Stimulated activated CD4-positive, alpha-beta T cell treated with anti-CD3 and anti-CD28 coated beads, TNF-alpha, amount 100 ng/mL, for 4 hours (primary cell): ENCODE measurements at places on chromosomes 5 and 9.

GRCh38 chr5:81169924-81170323, 63.2 kb upstream of the CKMT2 start:
- no peak for DNase-seq

DNA sequence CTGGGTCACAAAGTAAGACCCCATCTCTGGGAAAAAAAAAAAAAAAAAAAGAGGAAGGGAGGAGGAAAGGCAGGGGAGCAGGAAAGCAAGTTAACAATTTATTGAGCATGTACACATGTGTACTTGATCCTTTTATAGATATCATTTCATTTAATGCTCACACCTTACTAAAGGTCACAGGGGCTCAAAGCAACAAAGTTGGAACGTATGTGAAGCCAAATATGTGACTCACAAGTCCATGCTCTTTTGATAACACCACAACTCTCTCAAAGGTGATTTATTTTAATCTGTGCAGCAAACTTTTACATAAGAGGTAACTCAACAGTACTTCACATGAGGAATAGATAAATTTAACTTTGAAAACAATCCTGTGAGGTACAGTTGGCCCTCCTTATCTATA, 34.4 kb upstream of the DTWD2 start:
- DNase-seq, result no peak

DNA sequence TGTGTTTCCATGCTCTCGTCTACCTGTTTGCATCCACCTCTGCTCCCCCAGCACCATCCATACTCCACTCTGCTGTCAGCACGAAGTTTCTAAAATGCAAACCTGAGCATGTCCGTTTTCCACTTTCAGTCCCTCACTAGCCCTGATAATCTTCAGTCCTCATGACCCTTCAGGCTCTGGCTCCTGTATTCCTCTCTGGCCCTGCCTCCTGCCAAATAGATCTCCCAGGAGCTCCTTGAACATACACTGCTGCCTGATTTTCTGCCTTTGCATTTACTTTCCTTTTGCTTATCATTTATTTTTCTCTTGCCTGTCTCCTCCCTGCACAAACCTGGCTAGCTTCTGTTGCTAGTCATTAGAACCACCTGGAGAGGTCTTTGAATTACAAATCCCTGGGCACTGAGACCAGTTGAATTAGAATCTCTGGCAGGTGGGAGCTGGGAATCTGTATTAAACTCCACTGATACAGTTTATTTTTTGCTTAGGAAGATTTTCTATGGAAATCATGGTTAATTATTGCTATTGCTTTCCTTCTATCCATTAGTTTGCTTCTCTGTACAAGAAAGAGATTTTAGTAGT, 18.5 kb downstream of the ARHGEF28 start:
- no peak for DNase-seq

DNA sequence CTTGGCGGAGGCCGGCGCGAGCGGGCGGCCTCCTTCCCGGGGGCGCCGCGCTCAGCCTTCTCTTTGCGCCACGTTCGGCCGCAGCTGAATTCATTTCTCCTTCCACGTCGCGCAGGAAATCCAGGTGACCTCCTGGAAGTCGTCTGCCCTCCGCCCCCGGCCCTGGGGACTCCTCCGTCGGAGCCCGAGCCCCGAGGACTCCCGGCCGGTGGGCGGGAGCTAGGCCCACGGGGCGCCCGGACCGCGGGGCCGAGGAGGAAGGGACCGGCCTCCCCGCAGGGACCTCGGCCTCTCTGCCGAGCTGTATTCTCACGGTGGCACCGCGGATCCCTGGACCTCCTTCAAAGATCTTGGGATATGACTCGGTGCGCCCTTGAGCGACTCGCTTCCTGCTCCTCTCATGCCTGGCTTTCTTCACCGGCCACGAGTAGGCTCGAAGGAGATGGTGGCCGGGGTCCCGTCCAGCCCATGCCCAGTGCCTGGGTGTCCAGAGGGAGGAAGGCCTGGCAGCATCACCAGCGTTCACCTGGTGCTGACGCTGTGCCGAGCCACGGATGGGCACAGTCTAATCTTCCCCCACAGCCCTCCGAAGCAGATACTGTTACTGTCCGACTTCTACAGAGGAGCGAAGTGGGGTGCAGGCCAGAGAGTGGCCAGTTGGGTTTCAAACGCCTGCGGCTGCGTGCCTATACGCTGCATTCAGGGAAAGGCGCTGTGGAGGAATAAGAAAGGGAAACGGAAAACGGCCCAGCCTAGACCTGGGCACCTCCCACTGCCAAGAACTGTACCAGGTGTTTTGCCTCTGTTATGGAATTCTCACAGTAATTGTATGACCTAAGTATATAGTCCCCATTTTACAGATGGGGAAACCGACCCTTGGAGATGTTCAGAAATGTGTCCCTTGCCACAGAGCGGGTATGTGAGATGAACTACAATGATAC, 47.3 kb downstream of the PAX5 start:
- no peak for DNase-seq

- no peak for DNase-seq
Measured at GRCh38 chr5:174223355-174223754, 177.8 kb downstream of the NSG2 start.

GRCh38 chr5:119032656-119033055, 38.2 kb upstream of the DMXL1 start:
- DNase-seq, result no peak

GRCh38 chr5:66788556-66788955, 192.4 kb downstream of the MAST4 start:
- DNase-seq, result no peak

DNA sequence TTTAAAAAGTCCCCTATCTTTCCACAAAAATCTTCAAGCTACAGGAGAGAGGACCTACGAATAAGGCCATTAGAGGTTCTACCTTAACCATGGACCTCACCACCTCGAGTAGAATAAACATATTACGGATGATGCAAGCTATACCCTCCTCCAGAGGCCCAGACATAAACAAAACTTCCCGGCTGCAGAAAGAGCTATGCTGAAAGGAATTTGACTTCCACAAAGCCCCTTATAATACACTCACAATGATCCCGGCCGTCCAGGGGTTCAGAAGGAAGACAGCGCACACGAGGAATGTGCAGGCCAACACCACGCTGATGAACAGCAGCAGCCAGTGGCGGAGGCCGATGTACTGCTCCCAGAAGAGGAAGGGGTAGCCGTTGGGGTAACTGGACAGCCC, 59.0 kb downstream of the PTCH1 start:
- DNase-seq, result no peak

- DNase-seq, result no peak
Measured at GRCh38 chr5:103360475-103360874, 101.9 kb downstream of the MACIR start.

- DNase-seq, result no peak
Measured at GRCh38 chr9:86809759-86810367, 137.4 kb downstream of the GAS1 start.

DNA sequence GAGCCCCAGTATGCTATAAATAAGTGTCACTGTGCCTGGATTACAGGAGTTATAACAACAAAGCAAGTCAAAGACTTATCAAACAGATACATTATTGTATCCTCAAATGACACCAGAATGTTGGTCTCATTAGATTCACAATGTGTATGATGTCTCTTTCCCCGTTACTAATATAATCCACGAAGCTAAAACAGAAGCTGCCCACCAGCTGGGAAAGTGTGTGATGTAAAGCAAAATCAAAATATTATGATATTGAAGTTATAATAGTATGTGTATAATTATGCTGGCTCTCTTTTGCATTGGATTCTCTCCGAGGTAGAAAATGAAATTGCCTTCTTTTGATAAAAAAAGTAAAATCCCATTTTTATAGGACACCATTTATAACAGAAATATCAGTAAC, 127.3 kb upstream of the MAN2A1 start:
- no peak for DNase-seq

- no peak for DNase-seq
Measured at GRCh38 chr9:34139477-34140146, 13.1 kb upstream of the DCAF12 start.

GRCh38 chr5:81370912-81371311, 23.0 kb downstream of the ACOT12 start:
- no peak for DNase-seq

DNA sequence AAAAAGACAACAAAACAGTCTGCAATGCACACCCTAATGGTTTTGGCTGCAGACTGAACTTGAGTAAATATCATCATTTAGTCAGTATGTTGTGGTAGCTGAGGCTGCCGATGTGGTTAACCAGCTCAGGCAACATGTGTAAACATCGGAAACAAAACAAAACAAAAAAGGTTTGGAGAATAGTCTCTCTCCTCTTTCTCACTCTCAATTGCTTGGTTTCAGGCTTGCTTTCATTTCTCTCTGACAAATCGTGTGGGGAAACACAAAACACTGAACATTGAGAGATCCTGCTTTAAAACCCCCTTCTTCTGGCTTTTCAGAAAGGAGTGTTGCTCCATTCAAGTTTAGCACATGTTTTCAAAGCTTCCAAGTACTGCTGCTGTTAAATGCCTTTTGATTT, 453.3 kb downstream of the BNC2 start:
- no peak for DNase-seq

DNA sequence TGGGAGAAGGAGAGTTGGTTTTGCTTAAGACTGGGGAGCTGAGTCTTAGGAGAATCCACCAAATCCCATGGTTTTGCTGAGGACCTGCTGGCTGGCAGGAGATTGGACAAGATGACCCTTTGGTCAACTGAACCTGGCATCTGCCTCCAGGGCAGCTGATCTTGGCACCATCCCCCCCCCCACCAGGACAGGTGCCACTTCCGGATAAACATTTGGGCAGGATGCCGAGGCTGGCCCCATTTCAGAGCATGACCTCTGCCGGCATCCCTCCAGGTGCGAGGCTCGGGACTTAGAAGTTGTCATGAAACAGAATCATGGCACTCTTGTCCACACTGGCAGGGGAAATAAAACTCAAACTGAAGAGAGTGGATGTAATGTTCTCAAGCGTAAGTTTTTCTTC, 165.6 kb downstream of the MACROH2A1 start:
- DNase-seq, result no peak

DNA sequence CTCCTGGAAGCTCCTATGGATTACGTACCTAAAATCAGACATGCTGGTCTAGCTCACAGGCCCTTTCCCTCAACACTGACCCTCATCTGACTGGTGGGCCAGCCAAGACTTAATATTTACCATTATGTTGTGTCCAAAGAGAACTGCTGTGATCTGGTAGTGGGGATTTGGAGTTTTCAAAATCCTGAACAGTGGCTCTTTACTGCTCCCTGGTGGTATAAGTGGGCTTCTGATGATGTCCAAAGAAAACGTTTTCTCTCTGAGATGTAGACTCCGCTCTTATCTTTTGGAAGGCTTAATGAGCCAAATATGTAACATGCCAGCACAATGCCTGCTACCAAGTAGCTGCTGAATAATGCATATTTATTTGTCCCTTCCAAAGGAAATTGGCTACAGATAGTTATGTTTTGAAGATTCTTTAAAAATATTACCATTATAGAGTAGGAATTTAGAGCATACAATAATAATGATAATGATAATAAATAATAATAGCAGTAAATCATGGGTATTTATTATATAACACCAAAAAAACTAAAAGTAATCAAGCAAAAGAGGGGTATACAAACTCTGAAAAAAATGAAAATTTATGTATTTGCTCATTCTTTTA, 406.6 kb upstream of the TNC start:
- DNase-seq, result no peak

GRCh38 chr9:131645078-131645776, 94.6 kb downstream of the RAPGEF1 start:
- no peak for DNase-seq

GRCh38 chr5:87125766-87126165, 141.9 kb upstream of the RASA1 start:
- no peak for DNase-seq

- DNase-seq, result no peak
Measured at GRCh38 chr9:89677702-89678395, 73.0 kb downstream of the GADD45G start.

DNA sequence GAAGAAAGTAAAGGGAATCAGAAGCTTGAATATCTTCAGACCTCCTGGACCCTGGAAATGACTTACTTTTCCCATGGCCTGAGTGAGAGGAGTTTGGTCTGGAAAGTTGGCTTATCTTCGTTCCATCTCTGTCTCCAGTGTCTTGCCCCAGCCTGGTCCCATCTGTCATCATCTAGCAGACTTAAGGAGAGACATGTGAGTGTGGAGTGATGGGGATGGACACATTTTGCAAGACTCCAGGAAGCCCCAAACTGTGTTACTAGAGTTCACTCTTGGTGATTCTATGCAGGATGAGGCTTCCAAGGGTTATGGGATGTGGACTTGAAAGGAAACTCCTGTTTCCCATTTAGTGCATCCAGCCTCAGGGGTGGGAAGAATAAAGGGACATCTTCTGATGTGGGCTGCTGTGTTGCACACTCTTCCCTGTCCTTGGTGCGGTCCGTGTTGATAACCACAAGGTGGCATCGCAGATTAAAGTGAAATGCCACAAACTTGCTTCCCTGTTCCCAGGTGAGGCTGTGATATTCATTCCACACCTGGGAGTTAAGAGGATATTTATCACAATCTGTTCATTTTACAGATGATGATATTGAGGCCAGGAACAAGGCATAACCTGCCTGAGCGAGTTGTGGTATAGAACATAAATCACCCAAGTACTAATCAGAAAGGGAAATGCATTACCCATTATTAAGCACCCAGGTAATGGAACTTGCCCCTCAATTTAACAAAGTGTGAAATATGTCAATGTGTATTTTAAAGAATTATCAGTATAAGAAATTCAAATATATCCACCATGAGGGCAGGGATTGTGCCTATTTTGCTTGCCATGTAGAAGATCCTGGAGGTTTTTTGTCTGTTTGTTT, 269.9 kb upstream of the PAPPA start:
- DNase-seq, result no peak

DNA sequence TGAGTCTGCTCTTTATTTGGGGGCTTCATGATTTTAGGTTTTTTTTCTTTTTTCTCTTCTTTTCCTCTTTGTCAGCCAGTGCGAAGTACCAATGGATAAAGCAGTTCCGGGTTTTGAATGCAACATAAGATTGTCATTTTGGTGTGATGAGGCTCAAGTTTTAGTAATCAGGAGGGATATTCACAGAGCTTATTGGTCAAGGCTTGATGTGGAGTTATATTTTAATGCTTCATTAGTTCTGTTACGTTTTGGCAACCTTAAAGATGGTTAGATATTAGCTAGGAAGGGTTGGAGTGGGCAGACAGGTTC, 1.4 kb downstream of the PIK3R1 start:
- no peak for DNase-seq

DNA sequence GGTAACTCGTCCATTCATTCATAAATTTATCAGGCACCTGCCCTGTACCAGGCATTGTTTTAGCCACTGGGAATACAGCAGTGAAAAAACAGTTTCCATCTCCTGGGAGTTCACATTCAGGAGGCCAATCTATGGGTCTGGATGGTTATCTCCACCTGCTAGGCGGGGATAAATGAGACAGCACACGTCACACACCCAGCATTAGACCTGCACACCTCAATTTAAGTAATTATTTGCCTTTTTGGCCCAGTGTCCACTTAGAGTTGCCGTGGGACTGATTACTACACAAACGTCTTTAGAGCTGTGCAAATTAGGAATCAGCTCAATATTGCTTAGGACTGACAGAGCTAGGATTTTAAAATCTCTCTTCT, 46.1 kb downstream of the STK10 start:
- no peak for DNase-seq

DNA sequence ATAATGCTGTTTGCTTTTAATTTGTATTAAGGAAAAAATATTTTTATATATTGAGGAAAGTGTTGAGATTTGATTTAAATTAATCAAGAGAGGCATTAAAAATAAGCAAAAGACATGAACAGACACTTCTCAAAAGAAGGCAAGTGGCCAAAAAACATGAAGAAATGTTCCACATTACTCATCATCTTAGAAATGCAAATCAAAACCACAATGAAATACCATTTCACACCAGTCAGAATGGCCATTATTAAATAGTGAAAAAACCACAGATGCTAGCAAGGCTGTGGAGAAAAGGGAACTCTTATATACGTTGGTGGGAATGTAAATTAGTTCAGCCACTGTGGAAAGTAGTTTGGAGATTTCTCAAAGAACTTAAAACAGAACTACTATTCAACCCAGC, 45.9 kb downstream of the RANBP17 start:
- no peak for DNase-seq
